ENCODE measurements at places on chromosomes 4 and X.

GRCh38 chrX:129932821-129933321, 26.9 kb downstream of the UTP14A start:
- peak overlapping the region; percentile 54 for H3K4me3 ChIP-seq
- H3K4me1 ChIP-seq = peaks cover 3% of the 10 kb centered on the region

GRCh38 chr4:9952415-9952950, 68.8 kb downstream of the SLC2A9 start:
- no peak overlapping the region for H3K4me3 ChIP-seq
- H3K27ac ChIP-seq = no peak overlapping the region
- H3K36me3 ChIP-seq = no peaks in the 10 kb centered on the region
- H3K4me1 ChIP-seq = no peaks in the 10 kb centered on the region
- no peak for DNase-seq
- H3K27me3 ChIP-seq = no peaks in the 10 kb centered on the region

GRCh38 chr4:183830438-183830985, 74.6 kb upstream of the STOX2 start:
- H3K4me1 ChIP-seq = no peaks in the 10 kb centered on the region
- H3K27ac ChIP-seq = no peak overlapping the region
- no peaks in the 10 kb centered on the region for H3K36me3 ChIP-seq

DNA sequence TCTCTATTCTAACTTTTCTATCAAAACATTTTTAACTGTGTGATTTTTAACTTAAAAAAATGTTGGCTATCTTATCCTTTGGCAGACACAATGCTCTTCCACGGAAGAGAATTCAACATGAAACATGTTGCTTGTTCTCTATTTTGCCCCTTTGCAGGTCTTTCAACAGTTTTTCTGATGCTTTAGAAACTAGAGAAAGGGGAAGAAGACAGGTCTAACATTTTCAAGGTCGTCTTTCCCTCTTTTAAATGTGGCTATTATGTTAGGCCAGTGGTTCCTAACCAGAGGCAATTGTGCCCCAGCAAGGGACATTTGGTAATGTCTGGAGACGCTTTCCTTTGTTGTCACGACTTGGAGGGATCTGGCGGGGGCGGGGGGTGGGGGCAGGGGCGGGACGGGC, 95.0 kb downstream of the SH3KBP1 start:
- H3K36me3 ChIP-seq = no peaks in the 10 kb centered on the region
- no peaks in the 10 kb centered on the region for H3K27me3 ChIP-seq
- H3K4me1 ChIP-seq = no peaks in the 10 kb centered on the region
- no peak overlapping the region for H3K4me3 ChIP-seq
- no peak overlapping the region for H3K27ac ChIP-seq
- DNase-seq = no peak

DNA sequence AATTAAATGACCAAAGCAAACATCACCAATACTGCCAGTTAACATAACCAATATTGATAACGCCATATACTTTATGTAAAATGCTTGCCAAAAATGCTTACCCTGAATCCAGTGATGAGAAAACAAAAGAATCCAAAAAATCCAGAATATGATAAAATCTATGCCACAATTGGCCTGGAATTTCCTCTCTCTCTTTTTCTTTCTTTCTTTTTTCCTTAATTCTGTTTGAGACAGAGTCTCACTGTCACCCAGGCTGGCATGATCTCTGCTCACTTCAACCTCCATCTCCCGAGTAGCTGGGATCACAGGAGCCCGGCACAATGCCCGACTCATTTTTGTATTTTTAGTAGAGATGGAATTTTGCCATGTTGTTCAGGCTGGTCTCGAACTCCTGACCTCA, 9.8 kb upstream of the SLC7A11 start:
- H3K27ac ChIP-seq = no peak overlapping the region
- H3K4me3 ChIP-seq = no peak overlapping the region
- H3K4me1 ChIP-seq = no peaks in the 10 kb centered on the region
- H3K27me3 ChIP-seq = no peaks in the 10 kb centered on the region
- no peaks in the 10 kb centered on the region for H3K36me3 ChIP-seq

- no peak overlapping the region for H3K4me3 ChIP-seq
- peaks cover 5% of the 10 kb centered on the region for H3K4me1 ChIP-seq
- no peak overlapping the region for H3K27ac ChIP-seq
- H3K27me3 ChIP-seq = no peaks in the 10 kb centered on the region
- peaks cover 3% of the 10 kb centered on the region for H3K36me3 ChIP-seq
Observed at GRCh38 chr4:185966997-185967775, 101.8 kb upstream of the TLR3 start.

GRCh38 chrX:10239611-10240064, 82.9 kb downstream of the CLCN4 start:
- peak overlapping the region; percentile 80 for H3K27ac ChIP-seq
- no peaks in the 10 kb centered on the region for H3K4me1 ChIP-seq
- no peaks in the 10 kb centered on the region for H3K27me3 ChIP-seq

- peak; percentile 78 for DNase-seq
- no peaks in the 10 kb centered on the region for H3K27me3 ChIP-seq
- H3K36me3 ChIP-seq = no peaks in the 10 kb centered on the region
- peak overlapping the region; percentile 5 for H3K27ac ChIP-seq
- peaks cover 8% of the 10 kb centered on the region for H3K4me1 ChIP-seq
Observed at GRCh38 chr4:185201977-185202962, 1.5 kb downstream of the CFAP97 start.

GRCh38 chr4:101262683-101263082, 84.6 kb downstream of the PPP3CA start:
- H3K27me3 ChIP-seq = no peaks in the 10 kb centered on the region
- no peak for DNase-seq
- no peak overlapping the region for H3K4me3 ChIP-seq
- no peaks in the 10 kb centered on the region for H3K36me3 ChIP-seq

DNA sequence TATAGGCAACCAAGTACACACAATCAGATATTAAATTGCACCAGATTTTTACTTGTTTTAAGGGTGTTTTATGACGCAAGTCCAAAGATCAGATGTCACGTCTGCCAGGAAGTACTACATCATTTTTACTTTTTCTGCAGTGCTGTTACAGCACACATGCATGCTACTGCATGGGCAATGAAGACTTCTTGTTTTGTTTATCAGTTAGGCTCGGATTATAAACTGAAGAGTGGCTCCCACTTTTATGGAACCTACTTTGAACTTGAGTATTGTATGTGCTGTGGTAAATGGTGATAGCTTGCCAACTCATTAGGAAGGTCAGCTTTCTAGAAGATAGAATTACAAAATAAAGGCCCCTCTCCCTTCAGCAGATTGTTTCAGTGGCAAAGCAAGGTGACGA, 131.6 kb downstream of the CEP135 start:
- no peak overlapping the region for H3K27ac ChIP-seq
- H3K4me3 ChIP-seq = no peak overlapping the region
- H3K27me3 ChIP-seq = no peaks in the 10 kb centered on the region
- H3K4me1 ChIP-seq = no peaks in the 10 kb centered on the region

GRCh38 chr4:7800410-7800809, 139.3 kb downstream of the AFAP1 start:
- peaks cover 8% of the 10 kb centered on the region for H3K4me1 ChIP-seq
- no peak overlapping the region for H3K4me3 ChIP-seq
- H3K27ac ChIP-seq = no peak overlapping the region
- peaks cover 67% of the 10 kb centered on the region for H3K36me3 ChIP-seq
- DNase-seq = no peak
- H3K27me3 ChIP-seq = no peaks in the 10 kb centered on the region

DNA sequence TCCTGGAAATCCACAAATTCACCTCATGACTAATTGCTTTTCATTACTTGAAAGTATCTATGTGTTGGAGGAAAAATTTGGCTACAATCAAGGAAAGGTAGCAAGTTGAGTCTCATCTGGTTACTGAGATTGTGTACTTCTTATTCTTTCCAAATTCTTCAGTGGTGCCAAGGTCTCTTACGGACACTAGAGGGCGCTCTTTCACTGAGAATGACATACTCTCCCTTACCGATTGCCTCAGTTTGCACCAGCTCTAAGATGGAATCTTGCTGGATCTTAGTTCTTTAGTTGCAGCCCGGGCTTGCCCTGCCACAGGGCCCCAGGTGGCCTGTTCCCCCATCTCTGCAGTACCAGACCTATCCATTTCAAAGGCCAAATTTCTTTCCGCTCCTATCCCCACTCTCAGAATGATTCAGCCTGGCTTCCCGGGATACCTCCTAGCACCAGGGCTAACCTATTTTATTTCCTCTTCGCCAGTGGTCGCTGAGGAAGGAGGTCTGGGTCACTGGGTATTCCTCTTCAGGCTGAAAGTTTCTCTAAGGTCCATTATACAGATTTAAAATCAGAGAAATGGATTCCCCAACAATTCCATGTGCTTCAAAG, 24.6 kb upstream of the GPR50 start:
- no peak overlapping the region for H3K27ac ChIP-seq
- H3K4me3 ChIP-seq = no peak overlapping the region

- no peak overlapping the region for H3K4me3 ChIP-seq
- H3K36me3 ChIP-seq = peaks cover 68% of the 10 kb centered on the region
- no peak for DNase-seq
- H3K27ac ChIP-seq = no peak overlapping the region
- H3K4me1 ChIP-seq = no peaks in the 10 kb centered on the region
Observed at GRCh38 chrX:155896512-155896911, 15.4 kb downstream of the VAMP7 start.

GRCh38 chr4:180932370-180933001, 1310.7 kb upstream of the TENM3 start:
- no peak overlapping the region for H3K4me3 ChIP-seq
- H3K36me3 ChIP-seq = no peaks in the 10 kb centered on the region
- H3K27me3 ChIP-seq = no peaks in the 10 kb centered on the region
- H3K27ac ChIP-seq = no peak overlapping the region
- DNase-seq = no peak
- H3K4me1 ChIP-seq = no peaks in the 10 kb centered on the region

- no peak overlapping the region for H3K27ac ChIP-seq
- no peaks in the 10 kb centered on the region for H3K4me1 ChIP-seq
- DNase-seq = no peak
- H3K36me3 ChIP-seq = no peaks in the 10 kb centered on the region
Observed at GRCh38 chr4:141039156-141039555, 94.1 kb downstream of the RNF150 start.

- H3K4me1 ChIP-seq = no peaks in the 10 kb centered on the region
- H3K36me3 ChIP-seq = no peaks in the 10 kb centered on the region
- no peak overlapping the region for H3K27ac ChIP-seq
- DNase-seq = no peak
- no peaks in the 10 kb centered on the region for H3K27me3 ChIP-seq
Observed at GRCh38 chr4:71769434-71769833, 14.4 kb downstream of the GC start.

DNA sequence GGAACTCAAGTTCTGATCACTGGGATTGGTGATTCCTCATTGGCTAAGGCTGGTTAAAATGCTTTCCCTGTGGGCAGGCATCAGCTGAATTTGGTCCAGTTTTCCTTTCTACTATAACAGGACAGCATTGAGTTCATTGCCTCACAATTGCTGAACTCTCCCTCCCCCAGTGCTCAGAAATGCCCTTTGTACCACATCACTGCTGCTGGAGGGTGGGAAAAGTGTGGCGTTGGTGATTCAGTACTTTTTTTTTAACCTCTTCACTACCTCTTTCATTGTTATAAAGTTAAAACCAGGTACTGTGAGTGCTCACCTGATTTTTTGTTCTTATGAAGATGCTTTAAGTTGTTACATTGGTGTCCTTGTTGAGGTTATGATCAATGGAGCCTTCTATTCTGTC, 69.3 kb upstream of the IL2 start:
- H3K27ac ChIP-seq = no peak overlapping the region
- no peak overlapping the region for H3K4me3 ChIP-seq
- DNase-seq = peak; percentile 26
